Fibroblast of skin of abdomen (primary cell): ENCODE measurements at places on chromosomes 2 and 18.
A peak's percentile ranks its signal among the peaks of the same experiment; 100 is the strongest.

DNA sequence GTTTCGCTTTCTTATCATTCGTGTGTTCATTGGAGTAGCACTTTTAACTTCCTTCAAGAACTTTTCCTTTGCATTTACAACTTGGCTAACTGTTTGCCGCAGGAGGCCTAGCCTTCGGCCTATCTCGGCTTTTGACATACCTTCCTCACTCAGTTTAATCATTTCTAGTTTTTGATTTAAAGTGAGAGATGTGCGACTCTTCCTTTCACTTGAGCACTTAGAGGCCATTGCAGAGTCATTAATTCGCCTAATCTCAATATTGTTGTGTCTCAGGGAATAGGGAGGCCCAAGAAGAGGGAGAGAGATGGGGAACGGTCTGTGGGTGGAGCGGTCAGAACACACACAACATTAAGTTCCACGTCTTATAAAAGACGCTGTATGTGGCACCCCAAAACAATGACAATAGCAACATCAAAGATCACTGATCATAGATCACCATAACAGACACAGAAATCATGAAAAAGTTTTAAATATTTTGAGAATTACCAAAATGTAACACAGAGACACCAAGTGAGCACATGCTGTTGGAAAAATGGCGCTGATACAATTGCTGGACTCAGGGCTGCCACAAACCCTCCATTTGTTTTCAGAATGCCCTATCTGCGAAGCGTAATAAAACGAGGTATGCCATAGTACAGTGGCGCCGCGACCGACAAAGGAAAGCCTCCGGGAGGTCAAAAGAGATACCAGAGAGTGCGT lies 553 bp downstream of the TIGD1 start:
- DNase-seq: no peak

DNA sequence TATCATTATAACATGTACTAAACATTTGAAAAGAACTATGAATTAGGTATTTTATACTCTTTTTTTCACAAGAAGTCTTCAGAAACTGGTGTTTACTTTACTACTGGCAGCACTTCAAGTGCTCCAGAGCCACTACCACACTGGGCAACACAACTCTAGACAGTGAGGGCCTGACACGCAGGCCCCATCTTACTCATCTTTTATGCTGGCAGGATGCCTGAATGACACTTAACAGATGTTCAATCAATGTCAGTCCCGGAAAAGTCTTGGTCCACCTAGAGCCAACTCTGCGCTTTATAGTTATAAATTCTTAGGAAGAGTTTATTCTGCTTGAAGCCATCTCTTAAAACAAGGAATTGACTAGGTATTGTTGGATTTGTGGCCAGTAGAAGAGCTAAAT lies 8.7 kb upstream of the WIPF1 start:
- peak; percentile 94 for DNase-seq

DNA sequence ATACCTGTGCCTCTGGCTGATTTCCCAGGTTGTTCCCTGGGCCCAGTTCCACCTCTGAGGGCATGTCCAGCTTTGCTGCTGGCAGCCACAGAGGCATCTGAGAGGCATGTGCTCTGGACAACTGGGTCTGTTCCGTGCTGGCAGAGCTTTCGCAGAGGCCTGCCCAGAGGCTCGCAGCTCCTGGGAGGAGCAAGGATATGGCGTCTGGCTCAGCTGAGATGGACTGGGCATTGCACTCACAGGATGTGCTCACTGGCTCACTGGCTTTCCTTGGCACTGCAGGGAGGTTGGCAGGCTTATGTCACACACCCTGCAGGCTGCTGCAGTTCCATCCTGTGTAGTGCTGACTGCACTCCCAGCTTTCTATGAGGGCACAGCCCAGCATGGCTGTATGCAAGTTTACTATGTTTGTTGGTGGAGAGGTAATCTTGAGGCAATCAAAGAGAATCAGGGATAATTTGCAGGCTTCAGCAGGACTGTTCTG lies 172.3 kb downstream of the PRKCE start:
- DNase-seq: no peak

DNA sequence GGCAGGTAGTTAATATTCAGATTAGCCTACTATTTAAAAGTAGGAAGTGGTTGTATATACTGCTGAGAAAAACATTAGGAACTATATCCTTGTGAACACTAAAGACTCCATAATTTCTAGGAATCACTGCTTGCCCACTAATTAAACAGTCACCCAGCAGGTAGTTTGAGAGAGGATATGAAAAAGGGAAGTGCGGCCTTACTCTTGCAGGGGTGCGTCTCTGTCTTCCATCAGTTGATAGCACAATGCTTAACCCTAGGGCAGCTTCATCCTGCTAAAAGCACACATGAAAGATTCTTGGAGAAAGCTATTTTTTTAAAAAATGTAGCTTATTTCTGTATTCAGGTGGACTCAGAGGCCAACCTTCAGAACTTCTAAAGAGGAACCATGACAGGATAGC lies 53.1 kb upstream of the ATP5MC3 start:
- DNase-seq: no peak

DNA sequence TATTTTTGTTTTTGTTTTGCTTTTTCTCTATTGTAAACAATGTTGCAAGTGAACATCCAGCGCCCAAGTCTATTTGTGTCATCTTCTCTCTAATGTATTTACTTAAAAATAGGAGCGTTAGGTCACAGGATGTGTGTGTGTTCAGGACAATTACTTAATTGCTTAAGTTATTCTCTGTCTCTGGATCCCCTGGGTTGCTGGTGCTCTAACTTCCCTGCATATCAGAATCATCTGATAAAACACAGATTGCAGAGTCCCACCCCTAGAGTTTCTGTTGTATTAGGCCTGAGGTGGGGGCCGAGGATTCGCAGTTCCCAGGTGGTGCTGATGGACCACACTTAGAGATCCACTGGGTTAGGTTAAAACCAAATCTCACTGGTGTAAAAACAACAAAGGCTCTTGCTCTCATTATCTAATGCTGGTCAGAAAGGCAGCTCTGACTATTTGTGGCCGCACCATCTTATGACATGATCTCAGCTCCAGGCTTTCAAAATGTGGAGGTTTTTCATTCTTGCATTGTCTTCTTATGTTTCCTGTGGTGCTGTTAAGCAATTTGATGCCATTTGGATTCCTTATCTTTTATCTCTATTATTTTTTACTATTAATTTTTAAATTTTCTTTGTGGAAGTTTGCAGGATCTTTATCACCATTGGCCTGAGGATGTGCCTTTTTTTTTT lies 87.7 kb downstream of the CLIP4 start:
- DNase-seq: no peak

- DNase-seq: peak; percentile 60
Measured at GRCh38 chr2:160402997-160403979, 90.3 kb downstream of the RBMS1 start.

- DNase-seq: no peak
Measured at GRCh38 chr2:217410681-217410960, 550.8 kb upstream of the TNP1 start.

GRCh38 chr2:150138587-150138986 lies 348.9 kb downstream of the RND3 start:
- no peak for DNase-seq

- no peak for DNase-seq
Measured at GRCh38 chr2:226553333-226553732, 246.3 kb downstream of the IRS1 start.

DNA sequence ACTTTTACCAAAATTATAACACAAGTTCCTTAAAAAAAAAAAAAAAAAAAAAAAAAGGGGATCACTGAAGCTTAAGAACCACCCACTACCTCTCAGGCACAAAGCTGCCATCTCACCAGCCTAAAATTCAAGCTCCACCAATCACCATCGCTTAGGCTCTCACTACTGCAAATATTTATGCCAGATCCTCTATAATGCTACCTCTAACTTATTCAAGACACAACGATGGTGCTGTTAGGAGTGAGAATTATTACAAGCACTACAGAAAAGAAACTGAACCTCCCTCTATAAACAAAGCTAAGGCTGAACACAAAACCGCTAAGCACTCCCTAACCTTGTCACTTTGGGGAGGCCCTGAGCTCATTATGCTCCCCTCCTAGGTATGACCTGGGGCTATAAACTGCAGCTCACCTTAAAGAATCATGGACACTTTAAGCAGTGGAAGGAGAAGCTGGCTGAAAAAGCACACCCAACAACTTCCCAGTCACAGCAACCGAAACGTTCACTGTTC lies 3.6 kb downstream of the FZD5 start:
- DNase-seq: no peak

GRCh38 chr2:119116411-119117295 lies 41.9 kb downstream of the C1QL2 start:
- no peak for DNase-seq

GRCh38 chr2:233892793-233893192 lies 24.4 kb upstream of the TRPM8 start:
- DNase-seq: no peak

DNA sequence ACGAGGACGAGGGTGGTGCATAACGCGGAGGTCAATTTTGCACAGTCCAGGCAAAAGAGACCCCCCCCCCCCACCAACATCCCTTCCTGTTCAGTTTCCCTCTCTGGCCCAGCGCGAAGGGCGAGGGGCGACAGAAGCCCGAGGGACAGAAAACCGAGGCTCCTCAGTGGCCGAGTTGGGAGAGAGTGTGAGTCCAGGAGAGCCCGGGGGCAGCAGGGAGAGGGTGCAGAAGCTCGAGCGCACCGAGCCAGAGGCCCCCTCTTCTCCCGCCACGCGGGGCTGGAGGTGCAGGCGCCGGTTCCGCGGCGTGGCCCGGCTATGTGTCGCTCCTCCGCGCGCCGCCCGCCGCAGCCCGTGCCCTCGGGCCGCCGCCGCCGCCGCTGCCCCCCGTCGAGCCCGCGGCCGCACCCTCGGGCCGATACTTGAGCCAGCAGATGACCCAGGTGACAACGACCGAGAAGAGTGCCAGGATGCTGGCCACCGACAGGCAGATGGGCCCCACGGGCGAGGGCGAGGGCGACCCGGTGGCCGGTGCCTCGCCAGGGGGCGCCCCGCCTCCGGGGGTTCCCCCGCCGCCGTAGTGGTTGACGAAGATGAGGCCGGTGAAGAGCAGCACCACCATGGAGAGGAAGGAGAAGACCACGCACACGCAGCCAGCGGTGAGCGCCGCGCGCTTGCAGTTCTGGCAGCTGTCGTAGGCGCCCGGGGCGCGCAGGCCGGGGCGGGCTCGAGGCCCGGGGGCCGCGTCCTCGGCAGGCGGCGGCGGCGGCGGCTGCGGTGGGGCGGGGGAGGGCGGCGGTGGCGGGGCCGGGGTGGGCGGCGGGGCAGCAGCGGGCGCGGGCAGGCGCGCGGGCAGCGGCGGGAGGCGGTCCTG lies 20.2 kb upstream of the PAX3 start:
- peak; percentile 45 for DNase-seq

- peak; percentile 89 for DNase-seq
Measured at GRCh38 chr2:100752628-100753333, 67.2 kb upstream of the NPAS2 start.

GRCh38 chr18:34794348-34794747 lies 84.2 kb downstream of the DTNA start:
- DNase-seq: no peak

DNA sequence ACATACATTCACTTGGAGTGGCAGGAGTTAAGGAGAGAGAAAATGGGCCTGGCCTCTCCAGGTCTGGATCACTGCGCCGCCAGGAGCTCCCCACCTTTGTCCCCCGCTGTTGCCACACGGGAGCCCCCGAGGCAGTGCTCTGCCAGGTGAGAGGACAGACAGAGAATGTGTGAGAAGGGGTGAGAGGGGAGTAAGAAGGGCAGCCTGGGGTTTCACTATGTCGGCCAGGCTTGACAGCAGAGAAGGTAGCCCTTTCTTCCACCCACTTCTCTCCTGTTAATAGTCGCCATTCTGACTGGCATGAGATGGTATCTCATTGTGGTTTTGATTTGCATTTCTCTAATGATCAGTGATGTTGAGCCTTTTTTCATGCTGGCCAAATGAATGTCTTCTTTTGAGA lies 26.2 kb upstream of the ARHGEF4 start:
- no peak for DNase-seq

GRCh38 chr2:160409480-160409879 lies 84.1 kb downstream of the RBMS1 start:
- DNase-seq: peak; percentile 64

DNA sequence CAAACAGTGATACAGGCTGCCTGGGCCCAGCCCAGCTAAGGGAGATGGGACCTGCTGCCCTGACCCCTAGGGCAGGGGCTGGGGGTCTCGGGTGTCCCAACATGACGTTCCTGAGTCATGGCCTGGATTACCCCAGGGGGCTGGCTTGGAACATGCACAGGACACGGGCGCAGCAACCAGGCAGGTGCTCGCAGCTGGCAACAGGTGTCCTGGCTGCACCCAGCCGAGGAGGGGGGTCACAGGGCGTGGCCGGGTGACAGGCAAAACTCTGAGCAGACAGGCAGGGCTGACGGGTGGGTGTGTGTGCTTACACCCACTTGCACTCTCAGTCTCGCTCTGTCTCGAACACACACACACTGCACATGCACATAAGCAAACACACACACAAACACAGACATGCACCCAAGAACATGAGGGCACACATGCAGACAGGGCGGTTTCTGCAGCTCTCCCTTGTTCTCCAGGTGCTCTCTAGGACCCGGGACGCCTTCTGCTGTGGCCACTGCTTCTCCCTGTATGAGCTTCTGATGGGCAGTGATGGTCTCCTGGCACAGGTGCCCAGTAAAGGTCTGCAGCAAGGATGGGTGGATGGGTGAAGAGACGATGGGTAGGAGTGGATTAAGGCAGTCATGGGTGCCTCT lies 33.7 kb upstream of the TAF1B start:
- no peak for DNase-seq

GRCh38 chr18:6722690-6723089 lies 6.8 kb upstream of the ARHGAP28 start:
- DNase-seq: no peak

- DNase-seq: no peak
Measured at GRCh38 chr18:41038071-41038470, 917.0 kb upstream of the PIK3C3 start.

DNA sequence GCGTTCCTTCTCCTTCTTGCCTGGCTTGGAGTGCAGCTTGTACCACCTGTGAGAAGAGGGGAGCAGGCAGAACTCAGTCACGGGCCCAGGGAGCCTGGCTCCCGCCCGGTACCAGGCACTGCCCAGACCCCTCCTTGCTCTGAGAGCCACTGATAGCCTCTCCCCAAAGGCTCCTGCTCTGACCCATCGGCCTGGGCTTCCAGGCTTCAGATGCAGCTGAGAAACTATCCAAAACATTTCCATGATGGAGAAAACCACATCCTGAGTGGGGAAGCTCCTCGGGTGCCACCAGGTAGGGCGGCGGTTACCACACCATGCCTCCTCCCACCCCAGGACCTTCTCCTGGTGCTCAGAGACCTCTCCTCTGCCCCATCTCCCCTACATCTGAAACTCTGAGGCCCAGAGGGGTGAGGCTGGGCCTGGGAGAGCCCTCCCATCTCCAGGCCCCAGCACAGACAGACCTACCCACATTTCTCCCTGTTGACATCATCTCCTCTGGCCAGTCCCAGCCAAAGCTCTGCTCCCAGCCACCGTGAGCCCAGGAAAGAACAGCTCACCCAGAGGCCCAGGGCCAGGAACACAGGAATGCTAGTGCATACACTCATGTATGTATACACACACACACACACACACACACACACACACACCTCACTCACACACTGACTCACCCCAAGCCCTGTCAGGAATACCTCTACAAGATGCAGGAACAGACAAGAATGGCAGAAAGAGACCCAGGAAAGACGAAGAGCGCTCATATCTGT lies 17.9 kb upstream of the SFXN5 start:
- peak; percentile 100 for DNase-seq
